ENCODE measurements at places on chromosomes 1 and 21.

GRCh38 chr1:21048462-21048861 lies 128.2 kb downstream of the EIF4G3 start:
- no peak for DNase-seq

DNA sequence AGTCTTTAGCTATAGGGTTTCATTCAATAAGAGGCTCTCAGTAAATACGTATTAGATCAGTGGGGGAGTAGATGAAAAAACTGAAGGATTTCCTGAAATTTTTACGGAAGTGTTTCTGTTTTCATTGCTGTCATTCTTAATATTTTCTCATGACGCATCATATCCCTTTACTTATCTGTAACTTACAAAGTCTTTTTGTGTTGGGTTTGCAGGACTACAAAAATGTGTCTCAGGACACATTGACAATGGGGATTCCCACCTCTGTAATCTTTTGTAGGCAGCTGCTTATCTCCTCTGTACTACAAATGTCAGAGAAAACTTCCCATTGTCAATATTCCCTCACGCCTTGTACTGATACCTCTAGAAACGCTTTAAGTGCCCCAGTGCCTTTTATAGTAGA lies 35.5 kb downstream of the CRP start:
- DNase-seq, result no peak

GRCh38 chr21:17929510-17929909 lies 110.4 kb upstream of the C21orf91 start:
- peak; percentile 45 for DNase-seq

DNA sequence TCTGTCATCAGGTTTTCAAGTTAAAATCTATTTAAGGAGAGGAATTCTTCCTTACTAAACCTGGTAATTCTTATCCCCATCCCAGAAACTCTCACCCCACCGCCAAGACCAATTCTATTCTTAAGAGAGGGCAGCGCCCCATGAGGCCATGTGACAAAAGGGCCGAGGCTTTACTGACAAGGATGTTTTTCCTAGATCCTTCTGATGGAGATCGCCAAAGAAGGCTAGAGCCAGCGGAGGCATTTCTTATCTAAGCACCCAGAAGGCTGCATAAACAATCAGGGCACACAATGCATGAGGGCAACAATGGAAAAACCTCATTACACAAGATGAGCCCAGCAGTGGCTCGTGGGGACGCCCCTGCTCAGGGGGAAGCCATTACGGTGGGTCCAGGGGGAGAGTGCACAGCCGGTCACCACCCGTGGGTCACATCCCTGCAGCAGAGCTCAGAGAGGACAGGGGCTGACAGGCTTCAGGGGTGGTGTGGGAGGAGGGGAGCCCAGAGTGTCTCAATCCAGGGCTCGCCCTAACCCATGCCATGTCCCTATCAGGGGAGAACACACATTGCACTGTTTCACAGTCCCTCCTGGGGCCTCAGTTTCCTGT lies 88.7 kb downstream of the ITPKB start:
- no peak for DNase-seq

GRCh38 chr1:7558041-7558461 lies 213.0 kb upstream of the VAMP3 start:
- DNase-seq, result no peak

DNA sequence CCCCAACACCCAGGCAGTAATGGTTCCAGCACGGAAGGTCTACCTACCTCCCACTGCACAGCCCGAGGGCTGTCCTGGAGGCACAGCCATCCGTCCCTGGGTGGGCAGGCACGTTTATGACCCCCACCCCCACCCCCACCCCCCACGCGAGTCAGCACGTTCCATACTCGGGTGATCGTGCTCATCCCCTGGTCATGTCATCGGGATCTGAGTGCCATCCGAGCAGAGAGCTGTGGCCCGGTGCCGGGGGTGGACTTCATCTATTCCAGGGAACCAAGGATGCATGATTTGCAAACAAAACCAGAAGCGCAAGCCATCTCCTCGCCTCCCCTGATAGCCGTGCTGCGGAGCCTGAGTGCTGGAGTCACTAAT lies 1.1 kb downstream of the TSPEAR start:
- DNase-seq, result no peak

DNA sequence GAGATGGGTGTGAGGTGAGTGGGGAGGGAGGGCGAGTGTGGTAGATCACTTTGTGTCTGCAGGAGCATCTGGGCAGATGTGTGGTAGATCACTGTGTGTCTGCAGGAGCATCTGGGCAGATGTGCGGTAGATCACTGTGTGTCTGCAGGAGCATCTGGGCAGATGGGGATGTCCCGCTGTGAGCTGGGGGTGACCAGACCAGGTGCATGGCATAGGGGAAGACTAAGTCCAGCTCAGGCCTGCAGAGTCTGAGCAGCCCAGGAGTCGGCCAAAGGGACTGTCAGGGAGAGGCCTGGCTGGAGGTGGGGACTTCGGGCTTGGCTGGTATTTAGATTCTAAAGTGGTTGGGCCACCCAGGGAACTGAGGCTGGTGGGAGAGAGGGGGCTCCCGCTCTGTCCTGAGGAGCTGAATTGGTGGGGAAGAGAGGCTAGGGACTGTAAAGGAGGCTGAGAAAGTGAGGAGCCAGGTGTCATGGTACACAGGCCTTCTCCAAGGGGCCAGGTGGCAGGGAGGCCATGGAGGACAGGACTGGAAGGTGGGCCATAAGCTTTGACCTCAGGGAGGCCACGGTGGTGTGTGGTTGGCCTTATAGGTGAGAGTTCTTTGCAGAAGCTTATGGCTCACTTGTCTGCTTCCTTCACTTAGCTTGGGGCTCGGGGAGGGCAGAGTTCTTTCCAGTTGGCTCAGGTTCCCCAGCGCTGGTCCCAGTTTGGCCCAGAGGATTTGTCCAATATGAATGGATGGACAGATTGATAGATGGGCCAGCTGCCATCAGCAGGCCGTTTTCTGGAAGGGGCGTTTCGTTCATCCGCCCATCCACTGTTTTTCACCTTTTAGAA lies 15.6 kb downstream of the ZNF362 start:
- DNase-seq, result no peak

- DNase-seq, result no peak
Measured at GRCh38 chr1:67675800-67676199, 9.2 kb upstream of the GADD45A start.

DNA sequence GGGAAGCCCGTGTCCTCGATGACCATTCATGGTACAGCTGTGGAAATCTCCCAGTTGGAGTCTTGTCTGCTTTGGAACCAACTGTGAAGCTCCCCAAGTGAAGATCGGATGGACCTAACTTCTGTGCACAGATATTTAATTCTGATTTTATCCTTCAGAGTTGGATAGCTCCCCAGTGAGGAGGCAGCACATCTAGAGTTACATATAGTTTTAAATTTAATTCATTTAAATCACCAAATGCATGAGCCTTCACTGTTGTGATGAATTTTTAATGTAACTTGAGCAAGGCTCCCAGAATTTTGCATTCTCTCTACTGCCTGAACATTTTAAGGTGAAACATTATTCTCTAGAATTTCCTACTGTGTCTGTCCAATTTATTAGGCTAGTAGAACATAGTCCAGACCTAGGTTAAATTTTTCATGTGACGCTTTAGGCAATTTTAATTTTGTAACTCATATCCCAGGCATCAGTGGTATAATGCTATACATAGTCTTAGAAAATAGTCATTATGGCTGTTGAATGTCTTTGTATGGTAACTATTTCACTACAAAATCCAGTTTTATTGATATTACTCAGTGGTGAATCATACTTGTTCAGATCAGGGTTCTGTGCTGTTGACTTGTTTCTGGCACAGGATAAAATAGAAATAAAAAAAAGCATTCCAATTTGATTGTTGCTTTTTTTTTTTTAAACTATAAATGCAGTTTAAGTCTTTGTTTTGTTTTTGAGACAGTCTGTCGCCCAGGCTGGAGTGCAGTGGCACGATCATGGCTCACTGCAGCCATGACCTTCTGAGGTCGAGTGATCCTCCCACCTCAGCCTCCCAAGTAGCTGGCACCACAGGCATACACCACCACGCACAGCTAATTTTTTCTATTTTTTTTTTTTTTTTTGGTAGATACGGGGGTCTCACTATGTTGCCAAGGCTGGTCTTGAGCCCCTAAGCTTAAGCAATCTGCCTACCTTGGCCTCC lies 66.9 kb downstream of the PRDM2 start:
- no peak for DNase-seq

GRCh38 chr1:44596511-44596910 lies 77.8 kb downstream of the TMEM53 start:
- no peak for DNase-seq

Data from left hindlimb (tissue), 1 donor.